ENCODE measurements at places on chromosomes 4 and X.

DNA sequence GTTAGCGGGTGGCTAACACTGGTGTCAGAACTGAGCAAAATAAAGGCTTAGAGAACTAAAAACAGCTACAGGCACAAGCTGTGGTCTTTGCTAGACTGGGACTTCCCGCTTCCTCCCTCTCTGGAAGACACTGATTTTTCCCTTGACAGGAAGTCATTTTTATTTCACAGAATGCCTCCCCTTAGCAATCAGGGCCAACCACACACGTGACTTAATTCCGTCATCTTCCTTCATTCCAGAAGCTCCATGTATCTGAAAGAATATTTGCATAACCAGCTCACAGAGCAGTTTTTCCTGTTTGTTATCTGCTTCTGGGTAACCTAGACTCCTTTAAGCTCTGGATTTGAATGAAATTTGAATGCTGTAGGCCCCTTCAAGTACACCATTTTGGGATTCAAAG is 327.5 kb upstream of the FRG1 start:
- peak; percentile 68 for DNase-seq

DNA sequence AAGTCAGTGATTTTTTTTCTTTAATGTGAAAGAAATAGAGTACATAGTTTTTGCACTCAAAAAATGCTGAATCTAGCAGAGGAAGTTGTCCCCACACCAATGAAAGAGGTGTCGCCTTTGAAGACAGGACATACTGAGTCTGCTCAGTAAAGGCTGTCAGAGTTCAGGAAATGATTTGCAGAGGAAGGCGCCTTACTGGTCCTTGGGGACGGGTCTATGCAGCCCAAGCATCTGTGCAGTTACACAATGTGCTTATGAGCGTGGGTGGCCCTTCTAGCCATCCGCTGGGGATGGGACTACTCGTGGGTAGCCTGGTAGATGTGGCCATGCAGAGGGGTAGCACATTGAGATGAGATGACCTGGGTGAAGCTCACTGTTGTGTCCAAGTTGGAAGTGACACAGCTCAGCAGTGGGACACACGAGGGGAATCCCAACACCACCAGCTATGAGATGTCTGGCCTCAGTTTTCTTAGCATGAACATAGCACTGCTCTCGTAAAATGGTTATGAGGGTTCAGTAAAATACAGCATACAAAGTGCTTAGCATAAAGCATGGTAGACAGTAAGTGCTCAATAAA is 116.5 kb upstream of the RBPJ start:
- no peak for DNase-seq

DNA sequence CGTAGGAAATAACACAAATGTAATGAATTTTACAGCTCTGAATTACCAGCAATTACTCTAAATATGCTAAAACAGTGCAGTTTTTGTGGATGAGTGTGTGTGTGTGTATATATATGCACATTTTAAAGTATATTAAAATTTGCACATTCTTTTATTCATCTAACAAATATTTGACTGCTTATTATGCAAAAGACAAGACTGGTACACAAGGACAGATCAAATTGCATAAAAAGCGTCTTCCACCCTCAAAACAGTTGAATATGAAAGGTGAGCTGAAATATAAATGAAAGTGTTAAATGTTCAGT is 13.9 kb downstream of the ZAR1 start:
- no peak for DNase-seq

DNA sequence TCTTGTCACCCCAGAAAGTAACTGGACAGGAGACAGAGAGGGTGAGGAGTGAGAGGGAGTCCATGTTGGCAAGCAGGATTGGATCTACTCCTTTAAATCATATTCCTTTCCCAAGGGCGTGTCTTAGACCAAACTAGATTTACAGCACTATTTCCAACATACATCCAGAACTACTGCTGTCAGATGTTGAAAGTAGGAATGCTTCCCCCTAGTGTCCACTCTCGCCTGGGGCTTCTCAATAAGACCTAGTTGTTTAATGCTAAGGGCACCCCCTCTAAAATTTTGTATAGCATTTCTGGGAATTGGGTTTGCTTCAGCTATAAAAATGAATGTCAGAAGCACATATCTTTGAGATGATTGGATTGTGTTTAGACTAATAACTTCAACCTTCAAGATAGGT is 13.3 kb downstream of the OFD1 start:
- DNase-seq, result peak; percentile 43

DNA sequence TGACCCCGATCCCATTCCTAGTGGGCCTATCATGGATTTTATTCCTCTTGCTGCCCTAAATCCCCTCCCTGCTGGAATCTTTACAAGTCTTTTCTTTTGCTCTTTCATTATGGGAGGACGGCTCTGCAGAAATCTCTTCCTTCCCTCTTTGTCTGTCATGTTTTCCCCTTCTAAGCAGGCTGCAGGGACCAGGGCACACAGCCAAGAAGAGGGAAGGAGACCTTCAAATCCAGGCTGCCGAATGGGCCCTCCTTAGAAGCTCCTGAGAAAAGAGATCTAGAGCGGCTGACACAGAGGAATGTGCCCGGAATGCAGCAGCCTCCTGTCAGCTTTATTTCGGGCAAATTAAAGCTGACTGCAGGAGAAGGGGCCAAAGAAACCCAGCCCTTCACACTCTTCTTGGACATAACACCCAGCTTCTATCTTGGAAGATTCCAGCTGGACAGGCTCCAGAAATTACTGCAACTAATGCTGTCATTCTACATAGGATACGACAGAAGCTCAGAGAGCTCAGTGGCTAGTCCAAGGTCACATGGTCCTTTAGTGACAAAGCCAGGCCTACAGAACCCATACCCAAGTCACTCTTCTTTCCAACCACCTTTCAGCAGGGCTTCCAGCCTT is 187.8 kb upstream of the NHS start:
- no peak for DNase-seq

GRCh38 chr4:184322328-184323025 is 104.8 kb upstream of the ENPP6 start:
- no peak for DNase-seq

- no peak for DNase-seq
Observed at GRCh38 chr4:123667991-123668390, 271.4 kb downstream of the SPRY1 start.

DNA sequence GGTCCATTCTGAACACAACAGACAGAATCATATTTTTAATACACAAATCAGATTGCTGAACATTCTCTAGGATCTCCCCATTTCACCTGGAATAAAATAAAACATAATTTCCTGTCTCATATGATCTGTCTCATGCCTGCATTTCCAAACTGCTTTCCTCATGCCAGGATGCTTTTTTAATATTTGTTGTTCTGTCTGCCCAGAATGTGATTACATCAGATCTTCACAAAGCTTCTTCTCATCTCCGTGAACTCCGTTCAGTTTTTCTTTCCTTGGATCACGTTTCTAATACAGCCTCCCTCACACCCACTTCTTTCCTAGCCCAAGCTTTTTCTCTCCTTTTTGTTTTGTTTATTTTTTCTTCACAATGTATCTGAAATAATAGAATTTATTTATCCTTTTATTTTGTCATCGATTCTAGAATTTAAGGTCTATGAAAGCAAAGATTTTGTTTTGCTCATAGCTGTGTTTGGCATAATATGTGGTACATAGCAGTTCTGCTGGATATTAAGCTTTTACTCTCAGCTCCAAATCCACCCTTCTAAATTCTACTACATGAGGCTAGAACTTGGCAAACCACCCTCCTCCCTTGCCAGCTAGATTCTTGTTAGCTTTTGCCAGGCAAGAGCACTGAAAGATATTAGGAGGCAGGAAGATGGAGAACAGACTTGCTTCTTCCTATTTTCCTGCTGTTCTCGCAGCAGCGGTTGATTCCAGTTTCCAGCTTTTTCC is 165.5 kb upstream of the SLIT2 start:
- no peak for DNase-seq

DNA sequence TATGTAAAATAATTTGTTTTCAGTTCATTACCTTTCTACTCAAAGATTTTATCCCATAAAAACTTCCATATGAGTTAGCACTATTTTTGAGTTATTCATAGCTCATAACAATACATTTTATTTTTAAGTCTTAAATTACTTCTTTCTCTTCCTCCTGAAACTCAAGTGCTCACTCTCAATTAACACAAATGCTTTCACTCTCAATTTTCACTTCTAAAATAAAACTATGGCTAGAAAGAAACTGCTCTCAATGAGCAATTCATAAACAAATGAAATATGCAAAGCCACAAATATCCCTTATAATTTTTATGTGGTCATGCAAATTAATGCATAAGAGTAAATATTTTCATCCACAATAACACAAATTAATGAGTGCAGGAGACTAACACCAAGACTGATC is 38.8 kb downstream of the MAML3 start:
- peak; percentile 58 for DNase-seq

- no peak for DNase-seq
Observed at GRCh38 chr4:3468154-3468553, 5.0 kb downstream of the DOK7 start.

DNA sequence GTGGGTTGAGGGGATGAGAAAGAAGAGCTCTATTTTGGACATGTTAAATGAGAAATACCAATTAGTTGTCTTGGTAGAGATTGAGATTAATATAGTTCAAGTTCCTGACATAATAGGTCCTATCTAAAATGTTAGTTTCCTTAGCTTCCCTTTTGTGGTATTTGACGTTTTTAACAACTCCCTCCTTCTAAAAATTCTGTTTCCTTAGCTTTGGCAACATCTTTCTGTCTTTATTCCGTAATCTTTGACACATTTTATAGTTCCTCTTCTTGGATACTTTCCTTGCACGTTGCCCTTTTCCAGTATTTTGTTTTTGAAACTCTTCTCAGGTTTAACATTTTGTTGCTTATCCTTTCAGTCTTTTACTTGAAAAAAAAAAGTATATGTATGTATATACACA is 36.9 kb downstream of the LAMTOR3 start:
- DNase-seq, result no peak

DNA sequence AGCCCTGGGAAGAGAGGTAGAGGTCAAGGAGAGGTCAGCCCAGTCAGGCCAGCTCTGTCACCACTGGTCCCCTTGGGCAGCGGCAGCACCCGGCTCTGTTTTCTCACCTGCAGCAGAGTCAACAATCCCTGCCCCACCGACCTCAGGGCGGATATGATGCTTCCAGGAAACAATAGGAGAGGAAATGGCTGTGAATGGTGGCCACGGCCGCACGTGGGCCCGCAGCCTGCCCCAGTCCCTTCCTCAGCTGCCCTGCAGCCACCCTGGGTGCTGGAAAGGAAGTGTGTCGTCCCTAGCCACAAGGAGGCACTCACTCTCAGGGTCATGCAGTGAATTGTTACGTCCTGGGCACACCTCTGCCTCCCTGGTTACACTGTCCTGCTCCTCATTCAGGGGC is 92.5 kb upstream of the ENPP6 start:
- DNase-seq, result no peak

DNA sequence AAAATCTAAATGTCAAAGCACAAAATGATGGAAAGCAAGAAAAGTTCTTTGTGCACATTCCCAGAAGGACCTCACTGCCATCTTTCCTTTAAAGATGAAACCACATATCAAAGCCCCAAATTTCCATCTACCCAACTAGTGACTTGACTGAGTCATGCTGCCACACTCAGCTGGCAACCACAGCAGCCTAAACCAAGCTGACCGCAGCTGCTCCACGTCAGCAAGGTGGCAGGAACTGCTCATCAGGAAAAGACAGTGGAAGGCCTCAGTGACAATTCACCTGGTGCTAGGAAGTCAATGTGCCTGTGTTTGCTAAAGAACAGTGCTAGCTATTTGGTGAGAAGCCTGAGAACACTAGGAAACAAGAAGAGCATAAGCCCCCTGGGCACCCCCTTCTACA is 26.1 kb downstream of the ACOX3 start:
- no peak for DNase-seq

DNA sequence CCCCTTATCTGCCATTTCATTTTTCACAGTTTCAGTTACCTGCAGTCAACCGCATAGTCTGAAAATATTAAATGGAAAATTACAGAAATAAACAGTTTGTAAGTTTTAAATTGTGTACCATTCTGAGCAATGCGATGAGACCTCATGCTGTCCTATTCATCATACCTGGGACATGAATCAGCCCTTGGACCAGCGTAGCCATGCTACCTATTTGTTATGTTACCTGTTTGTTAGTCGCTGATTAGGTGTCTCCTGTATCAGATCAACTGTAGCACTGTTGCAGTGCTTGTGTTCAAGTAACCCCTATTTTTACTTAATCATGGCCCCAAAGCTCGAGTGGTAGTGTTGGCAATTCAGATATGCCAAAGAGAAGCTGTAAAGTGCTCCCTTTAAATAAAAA is 492.2 kb upstream of the AADAT start:
- no peak for DNase-seq

DNA sequence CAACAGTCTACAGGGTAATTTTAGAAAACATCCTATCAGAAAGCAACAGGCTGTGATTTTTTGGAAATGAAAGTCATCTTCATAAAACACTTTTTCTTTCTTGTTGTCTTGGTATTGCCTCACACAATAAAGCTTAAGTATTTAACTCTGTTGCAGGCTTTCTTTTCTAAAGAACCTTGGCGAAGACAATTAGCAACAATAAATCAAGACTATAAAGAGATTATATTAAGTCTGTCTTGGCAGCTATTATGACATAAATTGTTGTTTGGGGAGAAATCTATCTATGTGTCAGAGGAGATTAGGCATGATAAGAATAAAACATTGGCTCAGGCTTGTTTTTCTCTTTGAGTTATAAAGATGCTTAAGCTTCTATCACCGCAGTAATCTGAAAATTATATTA is 1774.8 kb downstream of the ARAP2 start:
- DNase-seq, result no peak

DNA sequence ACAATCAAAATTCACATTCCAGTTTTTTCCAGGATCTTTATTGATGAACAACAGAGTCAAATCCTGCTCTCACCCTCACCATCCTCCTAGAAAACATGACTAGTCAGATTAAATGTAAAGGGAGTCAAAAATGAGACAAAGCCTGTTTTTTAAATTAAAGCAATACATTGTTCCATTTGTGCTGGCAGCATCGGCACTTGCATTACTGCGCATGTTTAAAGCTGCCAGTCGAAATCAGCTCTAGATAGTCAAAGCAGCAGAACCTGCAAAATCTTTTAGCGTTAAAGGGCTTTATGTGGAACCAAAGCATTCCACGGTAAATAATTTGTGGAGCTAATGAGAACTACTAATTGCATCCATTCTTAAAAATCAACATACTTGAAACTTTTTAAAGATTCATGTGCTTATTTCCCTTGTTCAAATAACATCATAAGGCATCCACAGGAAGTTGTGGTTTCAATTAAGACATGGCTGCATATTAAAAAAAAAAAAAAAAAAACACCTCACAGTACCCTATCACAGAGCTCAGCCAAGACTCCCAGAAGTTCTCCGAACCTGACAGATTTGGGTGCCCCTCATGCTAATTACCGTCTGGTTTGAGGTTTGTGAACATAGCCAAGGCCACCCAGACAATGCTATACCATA is 82.2 kb downstream of the SH3KBP1 start:
- no peak for DNase-seq

- no peak for DNase-seq
Observed at GRCh38 chrX:134670134-134670924, 12.1 kb upstream of the PLAC1 start.

GRCh38 chrX:150229481-150229880 is 133.6 kb upstream of the MAMLD1 start:
- DNase-seq, result no peak

- DNase-seq, result no peak
Observed at GRCh38 chrX:43141885-43142284, 363.9 kb upstream of the PPP1R2C start.

GRCh38 chr4:149523039-149523438 is 292.6 kb downstream of the IQCM start:
- DNase-seq, result no peak

- no peak for DNase-seq
Observed at GRCh38 chrX:118756101-118756500, 28.7 kb downstream of the IL13RA1 start.

- no peak for DNase-seq
Observed at GRCh38 chr4:176981074-176981473, 188.4 kb upstream of the VEGFC start.

- no peak for DNase-seq
Observed at GRCh38 chr4:48241731-48242130, 27.9 kb downstream of the TEC start.
